Stimulated activated CD4-positive, alpha-beta T cell treated with anti-CD3 and anti-CD28 coated beads, Interleukin-1b, Interleukin-23, amount 100 ng/mL, for 24 hours (primary cell): ENCODE measurements at places on chromosomes 1 and 21.

- DNase-seq: no peak
These were observed 4.7 kb downstream of the C1orf174 start for GRCh38 chr1:3895279-3895950.

DNA sequence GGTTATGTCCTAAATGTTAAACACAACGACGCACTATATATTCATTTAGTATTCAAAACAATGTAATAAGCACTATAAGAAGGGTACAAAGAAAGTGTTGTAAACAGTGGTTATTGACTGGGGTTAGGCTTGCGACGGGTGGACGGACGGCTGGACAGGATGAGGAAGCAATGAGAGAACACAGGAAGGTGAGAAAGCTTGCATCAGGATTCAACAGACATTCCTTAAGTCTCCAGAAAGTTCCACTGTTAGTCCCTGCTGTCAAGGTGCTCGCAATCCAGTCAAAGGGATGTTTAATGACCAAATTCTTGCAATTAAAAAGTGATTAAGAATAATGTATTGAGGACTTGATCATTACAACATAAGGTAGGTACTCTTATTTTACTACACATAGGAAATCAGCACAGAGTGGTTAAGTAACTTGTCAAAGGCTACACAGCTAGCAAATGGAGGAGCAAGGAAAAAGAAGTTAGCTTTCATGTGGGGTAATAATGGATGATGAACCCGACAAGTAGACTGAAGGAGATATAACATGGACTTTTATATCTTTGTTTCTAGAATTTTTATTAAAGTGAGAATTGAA is 994 bp upstream of the ACBD6 start:
- no peak for DNase-seq

GRCh38 chr1:115833856-115834255 is 7.1 kb downstream of the NHLH2 start:
- DNase-seq: no peak

- no peak for DNase-seq
These were observed 282.4 kb downstream of the HLX start for GRCh38 chr1:221161571-221162041.
